ENCODE measurements at places on chromosomes 5 and 9.

DNA sequence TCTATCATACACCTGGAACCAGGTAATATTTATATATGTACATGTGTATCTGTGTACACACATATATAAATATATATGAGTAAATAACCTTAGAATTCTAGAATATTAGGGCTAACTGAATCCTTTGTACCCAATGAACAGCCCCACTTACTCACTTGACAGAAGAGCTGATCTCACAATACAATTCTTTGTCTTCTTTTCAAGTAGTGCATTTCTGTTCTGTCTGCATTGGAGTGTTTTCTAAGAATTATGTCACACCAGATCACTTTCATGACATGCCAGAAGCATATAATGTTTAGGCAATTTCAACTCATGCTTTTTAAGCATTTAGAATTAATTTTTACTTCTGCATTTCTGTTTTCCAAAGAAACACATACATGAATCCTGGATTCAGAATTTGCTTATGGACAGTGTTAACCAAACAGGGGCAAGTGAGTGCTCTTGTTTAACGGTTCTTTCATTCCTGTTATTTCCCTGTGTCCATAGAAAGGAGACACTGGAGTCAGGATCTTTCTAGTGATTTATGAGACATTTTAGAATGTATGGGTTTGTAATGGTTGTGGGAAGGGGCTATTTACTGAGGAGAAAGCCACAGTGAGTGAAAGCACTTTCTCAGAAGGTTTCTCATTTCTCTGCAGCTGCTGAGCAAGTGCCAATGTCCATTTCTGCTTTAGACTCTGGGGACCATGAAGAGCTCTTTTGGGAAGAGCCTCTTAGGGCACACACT is 123.2 kb downstream of the RMI1 start:
- no peak for DNase-seq

GRCh38 chr5:16464231-16464630 is 1.4 kb downstream of the ZNF622 start:
- no peak for DNase-seq

- no peak for DNase-seq
Observed at GRCh38 chr9:125549465-125549871, 157.5 kb downstream of the MAPKAP1 start.

GRCh38 chr9:108844856-108845255 is 10.9 kb downstream of the ACTL7B start:
- DNase-seq, result no peak

DNA sequence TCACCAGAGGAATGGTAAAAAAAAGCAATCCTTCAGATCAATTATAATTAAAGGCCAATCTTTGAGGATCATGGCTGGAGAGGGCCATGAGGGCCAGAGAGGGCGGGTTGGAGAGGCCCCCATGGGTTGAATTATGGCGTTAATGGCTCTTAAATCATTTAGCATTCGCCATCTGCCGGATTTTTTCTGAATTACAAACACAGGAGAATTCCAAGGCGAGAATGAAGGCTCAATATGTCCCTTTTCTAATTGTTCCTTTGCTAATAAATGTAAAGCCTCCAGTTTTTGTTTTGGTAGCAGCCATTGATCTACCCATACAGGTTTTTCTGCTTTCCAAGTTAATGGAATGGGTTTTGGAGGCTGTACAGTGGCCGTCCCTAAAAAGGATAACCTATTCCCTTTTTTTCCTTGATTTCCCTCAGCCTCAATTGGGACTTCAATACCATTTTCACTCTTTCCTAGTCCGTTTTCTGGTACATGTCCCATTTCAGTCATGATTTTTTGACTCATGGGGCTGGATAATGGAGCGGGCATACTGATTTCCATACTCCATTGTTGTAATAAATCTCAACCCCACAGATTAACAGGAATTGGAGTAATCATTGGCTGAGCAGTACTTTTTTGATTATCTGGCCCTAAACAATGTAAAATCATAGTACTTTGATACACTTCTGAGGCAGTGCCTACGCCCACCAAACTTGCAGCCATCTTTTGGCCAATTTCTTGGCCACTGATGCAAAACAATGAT is 6.7 kb upstream of the TMEM141 start:
- DNase-seq, result no peak

- DNase-seq, result no peak
Observed at GRCh38 chr9:114852050-114852594, 46.3 kb upstream of the TNFSF15 start.

DNA sequence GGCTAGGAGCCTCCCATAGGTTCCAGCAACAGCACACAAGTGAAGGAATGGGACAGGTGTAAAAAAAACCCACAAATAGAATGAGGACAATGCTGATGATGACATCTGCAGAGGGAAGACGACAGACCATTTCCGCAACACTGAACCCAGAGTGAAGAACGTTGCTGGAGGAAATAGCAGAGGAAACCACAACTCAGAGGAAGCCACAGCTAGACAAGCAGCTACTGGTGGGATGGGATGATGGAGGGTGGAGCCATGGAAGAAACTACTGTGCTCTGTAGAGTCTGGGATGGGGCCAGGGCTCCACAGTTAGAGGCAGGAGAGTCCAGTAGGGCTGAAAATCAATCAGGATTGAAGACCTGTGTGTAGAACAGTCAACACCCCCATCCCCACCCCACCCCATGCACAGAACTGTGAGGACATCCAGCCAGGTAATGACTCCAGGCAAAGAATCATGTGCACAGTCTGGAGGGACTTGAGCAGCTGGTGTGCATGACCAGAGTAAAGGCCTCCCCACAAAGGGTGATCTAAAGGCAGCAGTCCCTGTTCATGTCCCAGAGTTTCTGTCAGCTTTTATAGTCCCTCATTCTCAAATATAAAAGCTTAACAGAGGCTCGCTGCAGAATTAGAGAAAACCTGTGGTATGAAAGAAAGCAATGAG is 65.2 kb upstream of the SPIN1 start:
- peak; percentile 12 for DNase-seq
